ENCODE measurements at places on chromosomes 6 and 20.

- no peak for DNase-seq
These were observed 179.7 kb downstream of the DLL1 start for GRCh38 chr6:170111141-170111664.

GRCh38 chr6:29200767-29201662 lies 30.3 kb downstream of the OR2J2 start:
- no peak for DNase-seq

DNA sequence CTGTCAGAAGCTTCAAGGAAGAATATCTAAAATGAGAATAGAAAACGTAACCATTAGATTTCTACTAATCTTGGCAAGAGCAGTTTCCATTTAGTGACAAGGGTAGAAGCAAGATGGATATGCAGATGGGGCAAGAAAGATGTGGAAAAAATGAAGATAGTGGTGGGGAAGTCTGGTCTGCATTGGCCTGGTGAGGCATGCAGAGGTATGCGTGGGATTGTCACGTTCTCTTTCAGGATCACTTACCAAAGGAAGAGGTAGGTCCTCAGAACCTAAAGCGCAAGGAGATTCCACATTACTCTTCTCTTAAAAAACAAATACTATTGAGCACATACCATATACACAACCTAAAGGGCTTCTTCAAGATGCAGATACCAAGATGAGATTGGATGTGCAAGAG lies 238.7 kb downstream of the UST start:
- DNase-seq = no peak

GRCh38 chr6:12968290-12968689 lies 251.7 kb downstream of the PHACTR1 start:
- no peak for DNase-seq

GRCh38 chr6:95203153-95203754 lies 374.1 kb upstream of the MANEA start:
- DNase-seq = no peak

DNA sequence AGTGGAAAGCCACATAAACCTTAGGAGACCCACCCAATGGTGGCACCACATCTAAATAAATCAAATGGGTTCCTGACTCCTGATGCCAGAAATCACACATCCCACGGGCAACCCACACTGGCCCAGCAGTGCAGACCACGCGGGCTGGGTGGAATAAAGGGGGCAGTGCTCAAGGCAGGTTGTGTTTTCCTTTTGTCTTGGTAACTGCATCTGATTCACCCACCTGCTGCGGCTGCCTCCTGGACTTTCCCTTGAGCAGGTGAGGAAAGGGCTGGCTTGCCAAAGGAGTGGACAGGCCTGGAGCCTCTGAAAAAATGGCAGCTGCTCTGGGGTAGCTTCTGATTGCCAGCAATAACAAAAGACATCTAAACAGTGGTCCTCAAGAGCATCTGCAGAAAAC lies 119.5 kb upstream of the KCNK16 start:
- no peak for DNase-seq

DNA sequence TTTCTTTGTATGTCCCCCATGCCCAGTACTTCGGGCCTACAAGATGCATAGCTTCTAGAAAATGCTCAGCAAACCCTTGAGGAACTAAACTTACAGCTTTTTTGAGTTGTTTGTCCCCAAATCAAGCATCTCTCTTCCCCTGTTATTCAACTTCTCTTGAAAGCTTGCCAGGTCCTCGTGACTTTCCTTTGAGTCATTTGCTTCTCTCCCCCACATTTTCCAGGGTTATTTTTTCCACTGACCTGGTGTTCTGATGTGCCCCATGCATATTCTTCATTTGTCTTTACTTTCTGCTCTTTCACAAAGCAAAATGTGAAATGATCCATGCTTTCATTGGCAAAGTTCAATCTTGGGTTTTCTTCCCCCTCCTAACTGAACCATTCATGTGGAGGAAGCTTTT lies 204.8 kb downstream of the TFAP2A start:
- DNase-seq = no peak

DNA sequence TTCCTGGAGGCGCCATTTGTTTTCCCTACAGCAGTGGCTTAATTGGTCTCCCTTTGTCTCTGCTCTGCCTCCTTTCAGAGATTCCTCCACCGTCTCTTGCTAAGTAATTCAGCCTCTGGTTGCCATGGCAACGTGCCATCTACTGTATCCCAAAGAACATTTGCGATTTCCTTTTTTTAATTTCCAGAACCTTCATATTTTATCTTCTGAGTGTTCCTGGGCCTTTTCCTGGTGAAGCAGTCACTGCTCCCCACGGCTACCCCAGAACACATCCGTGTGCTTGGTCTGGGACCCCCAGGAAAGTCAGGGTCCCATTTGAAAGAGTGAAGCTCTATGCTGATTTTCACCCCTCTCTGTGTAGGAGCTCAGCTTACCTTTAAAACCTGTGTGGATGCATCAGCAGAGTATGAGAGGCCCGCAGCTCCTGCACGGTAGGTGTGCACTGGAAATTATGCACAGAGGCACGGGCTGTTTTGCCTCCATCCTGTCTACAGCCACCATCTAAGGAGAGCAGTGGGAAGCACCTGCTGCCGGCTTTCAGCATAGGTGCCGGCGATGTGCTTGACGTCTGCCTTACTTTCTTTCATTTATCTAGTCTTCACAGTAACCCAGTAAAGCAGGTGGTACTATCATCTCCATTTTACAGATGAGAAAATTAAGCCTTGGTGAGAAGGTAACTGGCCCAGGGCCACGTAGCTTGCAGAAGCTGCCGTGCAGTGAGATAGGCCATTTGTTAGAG lies 122.8 kb downstream of the SYCP2 start:
- DNase-seq = no peak

DNA sequence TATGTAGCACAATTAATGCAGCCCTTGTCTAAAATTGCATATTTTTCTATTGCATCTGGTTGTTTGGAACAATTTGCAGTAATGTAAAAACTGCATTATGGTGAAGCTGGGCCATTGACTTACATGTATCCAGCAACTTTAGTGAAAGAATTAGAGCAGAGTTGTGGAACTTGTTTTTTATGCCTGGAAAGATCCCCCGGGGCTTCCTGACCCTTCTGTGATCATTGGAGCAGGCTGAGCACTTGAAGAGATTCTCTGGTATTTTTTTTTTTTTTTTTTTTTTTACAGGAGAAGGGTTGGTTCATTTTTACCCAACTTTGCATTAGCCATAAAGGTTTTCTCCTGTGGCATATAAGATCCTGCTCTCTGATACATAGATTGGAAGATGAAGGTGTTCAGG lies 45.0 kb downstream of the LIN28B start:
- DNase-seq = no peak

DNA sequence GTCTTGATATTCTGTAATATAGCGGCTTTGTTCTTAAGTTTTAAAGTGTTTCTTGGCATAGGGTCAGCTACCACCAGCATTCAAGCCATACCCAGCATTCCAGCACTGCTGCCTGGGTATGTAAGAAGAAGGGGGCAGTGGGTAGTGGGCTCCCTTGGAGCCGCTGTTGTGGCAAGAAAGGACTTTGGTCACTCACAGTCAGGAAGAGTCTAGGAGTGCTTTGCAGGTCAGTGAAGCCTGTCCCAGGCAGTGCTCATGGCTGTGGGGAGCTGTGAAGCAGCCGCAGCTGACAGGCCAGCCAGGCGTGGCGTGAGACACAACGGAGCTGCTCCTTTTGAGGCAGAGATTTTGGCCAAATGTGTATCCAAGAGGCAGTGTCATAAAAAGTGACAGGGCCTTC lies 512.0 kb downstream of the CDKAL1 start:
- no peak for DNase-seq

DNA sequence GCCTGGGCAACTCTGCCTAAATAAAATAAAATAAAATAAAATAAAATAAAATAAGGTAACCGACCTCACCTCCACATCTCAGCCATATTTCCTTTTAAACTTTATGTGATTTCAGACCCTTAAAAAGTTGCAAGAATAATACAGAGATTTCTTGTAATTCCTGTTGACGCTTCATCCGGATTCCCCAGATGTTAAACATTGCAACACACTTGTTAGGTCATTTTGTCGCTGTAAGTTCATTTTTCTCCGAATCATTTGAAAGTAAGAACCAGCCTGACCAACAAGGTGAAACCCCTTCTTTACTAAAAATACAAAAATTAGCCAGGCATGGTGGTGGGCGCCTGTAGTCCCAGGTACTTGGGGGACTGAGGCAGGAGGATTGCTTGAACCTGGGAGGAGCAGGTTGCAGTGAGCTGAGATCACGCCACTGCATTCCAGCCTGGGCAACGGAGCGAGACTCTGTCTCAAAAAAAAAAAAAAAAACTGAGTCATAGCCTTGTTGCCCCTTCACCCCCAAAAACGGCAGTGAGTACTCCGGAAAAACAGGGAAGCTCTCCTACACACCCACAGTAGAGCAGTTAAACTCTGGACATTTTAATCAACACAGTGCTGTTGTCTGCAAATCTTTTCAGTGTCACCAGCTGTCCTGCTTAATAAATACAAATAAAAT lies 5.9 kb downstream of the PYGB start:
- DNase-seq = no peak

GRCh38 chr6:67248077-67248476 lies 1387.0 kb upstream of the ADGRB3 start:
- DNase-seq = no peak

DNA sequence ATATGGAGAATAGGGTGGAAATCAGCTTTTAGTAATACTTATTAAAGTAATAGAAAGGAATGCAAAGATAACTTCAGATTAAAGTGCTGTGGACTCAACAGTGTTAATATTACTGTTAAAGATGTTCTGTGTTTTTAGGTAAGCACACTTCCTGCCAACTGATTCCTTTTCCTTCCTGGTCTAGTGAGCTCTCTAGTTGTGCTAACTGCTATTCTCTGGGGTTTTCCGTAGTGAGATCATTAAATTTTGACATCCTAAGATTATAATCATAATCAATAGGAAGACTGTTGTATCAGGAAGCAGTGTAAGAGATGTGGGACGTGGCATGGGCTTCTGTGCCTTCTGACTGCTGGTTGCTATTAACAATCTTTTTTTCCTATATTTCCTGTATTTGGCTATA lies 1.2 kb upstream of the TMEM217 start:
- DNase-seq = no peak

- DNase-seq = no peak
These were observed 36.4 kb downstream of the FRMD1 start for GRCh38 chr6:168042426-168043192.

- DNase-seq = no peak
These were observed 264.5 kb upstream of the BMP2 start for GRCh38 chr20:6502999-6503398.

- peak; percentile 52 for DNase-seq
These were observed 16.5 kb downstream of the RIPOR2 start for GRCh38 chr6:24919056-24919892.

DNA sequence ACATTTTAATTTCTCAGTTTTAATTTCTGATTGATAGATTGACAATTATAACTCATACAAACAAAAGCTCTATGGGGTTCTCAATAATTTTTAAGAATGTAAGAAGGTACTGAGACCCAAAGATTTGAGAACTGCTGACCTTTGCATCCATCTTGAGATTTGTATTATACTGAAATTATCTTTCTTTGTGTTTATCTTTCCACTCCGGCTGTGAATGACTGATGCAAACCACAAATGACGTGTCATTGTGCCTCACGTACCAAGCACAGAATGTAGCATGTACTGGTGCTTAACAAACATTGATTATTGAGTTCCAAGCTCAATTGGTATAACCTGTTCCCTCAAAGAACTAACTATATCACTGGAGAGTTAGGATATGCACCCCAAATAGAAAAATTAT lies 152.1 kb upstream of the SMLR1 start:
- no peak for DNase-seq

DNA sequence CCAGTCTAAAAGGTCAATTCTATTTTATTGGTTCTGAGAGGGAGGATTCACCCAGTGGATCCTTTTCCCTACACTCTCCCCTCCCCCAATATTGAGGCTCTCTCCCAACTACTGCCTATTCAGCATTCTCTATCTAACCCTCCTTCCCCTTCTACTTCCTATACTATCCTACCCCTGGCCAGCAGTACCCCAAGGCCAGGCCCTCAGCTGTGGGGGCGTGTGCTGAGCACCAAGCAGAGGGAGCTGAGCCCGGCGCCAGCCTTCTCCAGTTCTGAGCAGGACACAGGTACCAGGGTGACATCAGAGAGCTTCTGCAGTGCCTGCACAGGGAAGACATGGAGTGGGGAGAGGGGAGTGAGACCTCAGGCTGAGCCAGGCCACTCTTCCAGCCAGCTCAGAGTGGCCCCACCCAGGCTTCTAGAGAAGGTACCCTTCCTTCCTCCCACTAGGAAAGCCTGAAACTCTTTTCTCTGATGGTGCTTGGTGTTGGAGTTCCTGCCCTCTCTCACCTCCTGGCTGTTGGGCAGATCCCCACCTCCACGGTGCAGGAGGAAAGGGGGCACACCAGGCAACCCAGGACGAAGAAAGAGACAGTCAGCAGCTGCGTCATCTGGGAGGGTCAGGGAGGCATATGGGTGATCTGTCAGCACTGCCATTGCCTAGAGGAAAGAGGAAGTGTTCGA lies 1.9 kb downstream of the DDAH2 start:
- DNase-seq = no peak
